Immature natural killer cell (primary cell): ENCODE measurements at places on chromosomes 1 and 21. TPM values are rescaled to one million over a fixed set of nuclear protein-coding genes. Genes with fewer than 3 reads are reported as not detected.

Gene KIFAP3
- polyA plus RNA-seq, result 29.8 TPM

Gene TGFB2
- not detected for polyA plus RNA-seq

DNA sequence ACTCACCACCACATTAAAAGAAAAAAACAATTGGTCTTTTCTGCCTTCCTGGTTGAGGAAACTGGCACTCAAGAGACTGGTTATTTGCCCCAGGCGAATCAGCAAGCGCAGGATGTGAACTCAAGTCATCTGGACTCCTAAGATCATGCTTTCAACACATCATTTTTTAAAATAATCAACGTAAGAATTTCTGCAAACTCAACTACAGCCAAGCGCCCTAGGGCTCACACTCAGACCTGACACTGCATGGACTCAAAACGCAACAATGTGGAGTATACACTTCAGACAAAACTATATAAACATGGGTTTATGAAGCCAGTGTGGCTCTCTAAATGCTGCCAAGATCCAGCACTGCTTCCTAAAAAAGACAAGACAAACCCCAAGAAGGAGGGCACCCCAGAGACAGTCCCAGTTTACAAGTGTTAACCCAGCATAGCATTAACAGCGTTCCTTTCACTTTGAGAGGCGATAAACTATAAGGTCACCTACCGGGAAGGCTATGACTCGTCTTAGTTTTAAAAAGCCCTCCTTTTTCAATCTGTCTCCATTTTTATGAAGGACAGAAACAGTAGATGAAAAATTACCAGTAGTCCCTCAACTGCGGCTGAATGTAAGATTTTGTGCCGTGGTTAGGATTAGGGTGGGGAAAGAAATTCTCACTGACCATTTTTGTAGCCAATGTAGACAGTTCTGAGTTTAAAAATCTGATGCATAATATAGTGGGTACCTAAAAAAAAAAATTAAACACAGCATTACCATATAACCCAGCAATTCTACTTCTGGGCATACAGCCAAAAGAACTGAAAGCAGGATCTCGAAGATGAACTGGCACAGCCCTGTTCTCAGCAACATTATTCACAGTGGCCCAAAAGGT is 54.8 kb downstream of the SIPA1L2 start:
- H3K4me3 ChIP-seq, result no peak overlapping the region
- H3K4me1 ChIP-seq, result peaks cover 31% of the 10 kb centered on the region
- H3K27ac ChIP-seq, result no peak overlapping the region
- H3K36me3 ChIP-seq, result no peaks in the 10 kb centered on the region
- no peak for DNase-seq

DNA sequence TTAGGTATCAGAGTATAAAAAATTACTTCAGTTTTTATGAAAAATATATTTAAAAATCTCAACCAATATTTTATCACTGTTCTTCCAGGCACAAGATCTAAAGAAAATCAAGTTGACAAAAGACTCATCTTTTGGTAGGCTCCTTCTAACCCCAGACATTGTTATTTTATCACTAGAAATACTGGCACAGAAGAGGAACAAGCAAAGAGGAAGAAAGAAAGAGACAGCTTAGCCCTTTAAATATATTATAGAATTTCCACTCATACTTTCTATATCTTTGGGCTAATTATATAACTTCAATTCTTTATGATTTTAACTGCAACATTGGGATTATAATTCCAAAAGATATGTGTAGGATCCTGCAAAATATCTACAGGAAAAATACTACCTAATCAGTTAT is 32.4 kb downstream of the SPTA1 start:
- H3K36me3 ChIP-seq, result no peaks in the 10 kb centered on the region
- no peak for DNase-seq
- no peak overlapping the region for H3K4me3 ChIP-seq

DNA sequence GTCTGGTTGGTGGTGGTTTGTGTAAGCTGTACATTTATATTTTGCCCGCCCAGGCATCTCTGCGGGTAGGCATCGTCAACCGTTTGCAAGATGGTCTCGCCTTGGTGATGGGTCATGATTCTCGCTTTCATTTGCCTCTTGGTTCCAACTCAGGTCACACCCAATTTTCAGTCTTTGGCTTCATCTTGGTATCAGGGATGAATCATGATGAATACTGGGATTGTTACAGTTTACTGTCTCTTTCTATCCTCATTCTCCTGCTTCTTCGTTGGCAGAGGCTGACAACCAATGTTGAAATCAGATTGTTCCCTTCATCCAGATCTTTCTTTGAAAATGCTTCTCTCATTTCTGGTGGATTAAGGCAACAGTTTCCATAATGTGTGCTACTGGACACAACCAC is 129.7 kb upstream of the KAZN start:
- no peak overlapping the region for H3K27ac ChIP-seq
- no peaks in the 10 kb centered on the region for H3K4me1 ChIP-seq
- H3K27me3 ChIP-seq, result peaks cover 3% of the 10 kb centered on the region
- no peaks in the 10 kb centered on the region for H3K36me3 ChIP-seq

DNA sequence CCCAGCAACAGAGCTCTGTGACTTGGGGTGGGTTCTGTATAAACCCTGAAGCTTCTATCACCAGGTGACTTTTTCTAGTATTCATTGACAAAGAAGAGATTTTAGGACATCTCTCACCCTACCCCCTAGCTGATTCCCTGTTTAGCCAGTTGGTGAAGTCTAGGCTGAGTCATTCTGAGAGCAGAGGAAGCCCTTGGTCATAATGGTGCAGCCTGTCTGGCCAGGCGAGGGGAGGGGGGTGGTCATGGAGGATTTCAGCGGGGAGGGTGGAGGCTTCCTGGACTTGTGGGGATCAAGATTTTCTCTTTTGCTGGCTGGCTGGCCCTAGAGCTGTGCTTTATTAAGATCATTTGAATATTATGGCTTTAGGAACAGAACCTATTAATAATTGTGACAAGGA is 262.6 kb downstream of the CAMTA1 start:
- no peak overlapping the region for H3K27ac ChIP-seq
- no peaks in the 10 kb centered on the region for H3K4me1 ChIP-seq
- DNase-seq, result no peak
- no peak overlapping the region for H3K4me3 ChIP-seq
- H3K36me3 ChIP-seq, result no peaks in the 10 kb centered on the region

DNA sequence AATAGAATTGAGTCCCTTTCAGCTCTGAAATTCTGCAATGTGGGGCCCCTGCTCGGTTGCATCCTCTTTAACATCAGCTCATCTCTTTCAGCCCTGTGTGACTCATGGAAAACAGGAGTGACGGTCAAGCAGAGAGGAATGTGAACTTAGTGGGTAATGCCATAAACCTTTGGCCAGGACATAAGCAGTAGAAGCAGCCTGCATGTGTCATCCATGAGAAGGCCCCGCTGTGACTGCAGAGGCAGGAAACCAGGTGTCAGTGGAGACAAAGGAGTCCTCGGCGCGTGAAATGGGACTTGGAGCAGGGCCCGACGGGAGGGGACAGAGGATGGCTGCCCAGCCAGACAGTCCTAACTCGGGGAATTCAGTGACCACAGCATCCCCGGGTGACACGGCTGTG is 21.1 kb upstream of the EPHB2 start:
- H3K27me3 ChIP-seq, result peaks cover 5% of the 10 kb centered on the region
- no peak overlapping the region for H3K4me3 ChIP-seq
- H3K4me1 ChIP-seq, result no peaks in the 10 kb centered on the region
- no peak for DNase-seq

GRCh38 chr1:109634292-109634691 is 14.7 kb downstream of the AMPD2 start:
- H3K4me1 ChIP-seq, result no peaks in the 10 kb centered on the region
- no peak overlapping the region for H3K4me3 ChIP-seq
- no peak for DNase-seq
- peaks cover 7% of the 10 kb centered on the region for H3K36me3 ChIP-seq
- no peak overlapping the region for H3K27ac ChIP-seq
- no peaks in the 10 kb centered on the region for H3K27me3 ChIP-seq
